Effector CD4-positive, alpha-beta T cell (primary cell): ENCODE measurements at places on chromosomes 2 and 18.

DNA sequence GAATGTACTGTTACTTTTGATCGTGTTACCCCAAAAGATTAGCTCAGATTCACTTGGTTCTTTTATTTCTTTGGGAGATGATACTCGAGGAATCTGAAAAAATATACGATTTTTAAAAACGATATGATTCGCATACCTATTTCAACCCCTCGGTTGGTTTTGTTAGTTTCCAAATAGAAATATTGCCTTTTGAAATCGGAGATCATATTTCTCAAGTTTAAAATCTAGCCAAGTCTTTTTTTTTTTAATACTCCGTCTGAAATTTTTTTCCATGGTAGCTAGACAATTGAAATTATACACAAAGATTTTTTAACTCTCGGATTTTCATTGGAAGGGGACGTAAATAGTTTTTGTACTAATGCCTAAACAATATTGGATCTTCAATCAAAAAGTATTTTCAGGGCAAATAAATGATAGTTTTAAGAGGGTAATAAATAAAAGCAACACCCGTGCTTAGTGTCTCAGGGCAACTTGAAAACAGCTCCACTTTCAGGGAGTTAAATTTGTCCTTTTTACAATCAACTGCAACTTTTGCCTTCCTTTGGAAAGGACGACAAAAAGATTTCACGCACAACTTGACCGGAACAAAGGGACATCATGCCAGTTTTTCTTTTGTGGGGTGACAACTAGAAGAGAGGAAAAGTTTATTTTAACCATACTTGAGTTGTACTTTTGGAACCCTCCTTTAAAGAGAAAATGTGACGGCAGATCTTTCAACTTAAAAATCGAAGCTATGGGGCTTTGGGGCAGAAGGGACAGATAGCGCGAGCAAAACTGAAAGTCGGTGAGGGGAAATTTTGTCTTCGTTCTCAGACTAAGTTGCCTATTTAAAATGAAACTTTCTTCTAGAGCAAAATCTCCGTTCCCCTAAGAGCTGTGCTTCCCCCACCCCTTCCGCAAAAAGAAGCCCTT, 5.8 kb upstream of the ONECUT2 start:
- DNase-seq: no peak

- DNase-seq: no peak
Observed at GRCh38 chr2:120878970-120879369, 143.3 kb downstream of the GLI2 start.

DNA sequence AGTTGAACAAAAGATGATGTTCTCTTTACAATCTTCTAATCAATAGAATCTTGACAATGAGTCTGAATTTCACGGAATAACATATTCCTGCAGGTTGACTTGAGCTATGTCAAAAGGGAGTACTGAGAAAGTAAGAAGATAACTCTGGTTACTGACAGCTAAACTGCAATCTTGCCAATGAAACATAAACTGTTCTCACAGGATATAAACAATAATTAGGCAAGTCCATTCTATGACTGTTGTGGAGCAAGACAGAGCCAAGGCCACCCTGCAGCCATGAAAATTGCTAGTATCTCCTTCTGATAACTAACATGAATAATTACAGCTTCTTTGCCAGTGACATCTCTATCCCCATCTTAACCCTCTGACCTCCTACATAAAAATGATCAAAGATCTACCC, 6.3 kb upstream of the RPRD1A start:
- no peak for DNase-seq

- DNase-seq: no peak
Observed at GRCh38 chr18:48828691-48829442, 121.9 kb downstream of the SMAD7 start.

GRCh38 chr2:240983361-240983995, 14.9 kb upstream of the SNED1 start:
- DNase-seq: no peak

- no peak for DNase-seq
Observed at GRCh38 chr18:58158008-58158407, 114.0 kb downstream of the NEDD4L start.

DNA sequence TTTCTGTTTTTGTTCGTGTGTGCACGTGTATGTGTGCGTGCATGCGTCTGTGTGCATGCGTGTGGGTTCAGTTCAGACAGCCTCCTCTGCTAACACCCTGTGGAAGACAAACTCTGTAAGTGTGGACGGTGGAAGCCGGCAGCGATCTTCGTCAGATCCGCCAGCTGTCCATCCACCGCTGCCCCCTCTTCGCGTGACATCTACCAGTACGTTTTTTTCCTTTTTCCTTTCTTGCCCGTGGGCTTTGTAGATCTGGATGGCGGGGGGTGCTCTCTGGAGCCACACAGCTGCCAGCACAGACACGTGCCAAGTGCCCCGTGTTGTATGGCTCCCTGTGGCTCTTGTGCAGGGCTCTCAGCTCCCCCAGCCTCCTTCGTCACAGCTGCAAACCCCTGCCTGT, 32.3 kb downstream of the ITGB1BP1 start:
- no peak for DNase-seq

GRCh38 chr18:26574958-26575864, 26.9 kb upstream of the KCTD1 start:
- no peak for DNase-seq

DNA sequence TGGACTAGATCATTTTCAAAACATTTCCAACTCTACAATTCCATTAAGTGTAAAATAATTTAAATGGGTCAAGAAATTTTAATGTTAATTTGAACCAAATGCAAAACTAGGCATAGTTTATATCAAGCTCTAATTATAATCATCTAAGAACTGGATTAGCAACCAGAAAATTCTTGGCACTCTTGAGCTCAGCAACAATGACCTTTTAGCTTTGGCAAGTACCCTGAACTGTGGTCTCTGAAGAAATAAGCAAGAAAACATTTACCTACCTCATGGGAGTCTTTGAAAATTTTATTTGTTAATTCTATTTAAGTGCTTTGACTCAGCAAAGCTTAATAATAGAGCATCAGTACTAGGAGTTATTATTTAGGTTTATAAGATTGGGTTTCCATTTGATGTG, 313.2 kb downstream of the SATB2 start:
- DNase-seq: no peak

- no peak for DNase-seq
Observed at GRCh38 chr2:189821953-189822748, 37.9 kb downstream of the PMS1 start.

DNA sequence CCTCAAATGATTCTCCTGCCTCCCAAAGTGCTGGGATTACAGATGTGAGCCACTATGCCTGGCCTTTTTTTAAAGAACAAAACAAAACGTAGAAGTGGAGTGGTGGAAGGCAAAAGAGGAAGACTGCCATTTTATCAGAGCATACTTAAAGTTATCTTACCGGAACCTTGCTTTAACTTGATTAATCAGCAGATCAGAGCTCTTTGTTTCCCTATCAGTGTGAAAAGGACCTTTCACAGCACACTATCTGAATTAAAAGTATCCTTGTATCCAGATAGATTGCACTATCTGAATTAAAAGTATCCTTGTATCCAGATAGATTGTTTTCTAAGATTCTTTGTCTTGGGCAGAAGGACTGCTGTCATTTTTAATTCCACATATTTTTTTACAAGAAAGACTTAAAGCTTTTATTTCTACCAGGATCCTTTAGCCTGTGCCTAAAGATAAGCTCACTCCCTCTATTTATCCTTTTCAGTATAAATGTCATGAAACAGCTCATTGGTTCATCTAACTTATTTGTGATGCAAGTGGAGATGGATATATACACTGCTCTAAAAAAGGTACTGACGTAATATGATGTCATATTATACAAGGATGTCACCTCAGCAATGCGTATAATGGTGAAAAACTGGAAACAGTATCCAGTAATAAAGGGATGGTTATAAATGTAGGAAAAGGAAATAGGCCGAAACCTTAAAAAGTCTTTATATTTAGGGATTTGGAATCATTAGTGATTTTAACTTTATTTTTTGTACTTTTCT, 17.8 kb downstream of the GMCL1 start:
- DNase-seq: no peak

GRCh38 chr2:218995972-218996711, 2.9 kb upstream of the CRYBA2 start:
- DNase-seq: peak; percentile 68

DNA sequence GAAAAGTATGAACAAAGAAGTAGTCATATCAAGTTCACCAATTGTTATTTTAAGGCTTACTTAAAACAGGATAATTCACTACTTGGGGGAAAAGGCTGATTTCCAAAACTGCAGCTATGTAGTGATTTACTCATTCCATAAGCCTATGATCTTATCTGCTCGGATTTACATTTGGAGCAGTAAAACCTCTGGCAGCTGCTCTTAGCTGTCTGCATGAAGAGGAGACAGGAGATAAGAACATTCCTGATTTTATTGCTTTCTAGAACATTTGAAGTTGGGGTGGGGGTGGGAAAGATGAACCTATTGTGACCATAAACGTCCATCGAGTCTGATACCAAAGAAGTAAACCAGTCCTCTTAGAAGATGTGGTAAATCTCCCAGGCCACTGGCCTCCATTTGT, 120.9 kb downstream of the MMADHC start:
- DNase-seq: no peak

- no peak for DNase-seq
Observed at GRCh38 chr2:174449033-174449432, 37.8 kb downstream of the GPR155 start.

DNA sequence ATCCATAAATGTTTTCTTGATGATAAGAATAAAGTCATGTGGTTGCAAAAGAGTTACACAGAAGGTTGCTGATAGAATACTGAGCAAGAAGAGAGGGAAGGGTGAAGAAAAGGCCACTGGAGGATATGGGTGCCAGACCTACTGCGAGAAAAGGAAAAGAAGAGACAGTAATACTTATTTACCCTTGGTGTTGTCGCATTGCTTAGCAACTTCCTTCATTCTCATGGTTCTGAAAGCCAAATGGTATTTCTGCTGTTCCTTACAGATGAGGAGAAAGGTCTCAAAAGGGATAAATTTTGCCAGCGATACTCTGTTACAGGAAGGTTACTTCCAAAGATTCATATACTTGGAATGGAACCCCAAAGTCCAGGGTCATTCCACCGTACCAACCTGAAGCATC, 62.5 kb downstream of the LHCGR start:
- DNase-seq: no peak

DNA sequence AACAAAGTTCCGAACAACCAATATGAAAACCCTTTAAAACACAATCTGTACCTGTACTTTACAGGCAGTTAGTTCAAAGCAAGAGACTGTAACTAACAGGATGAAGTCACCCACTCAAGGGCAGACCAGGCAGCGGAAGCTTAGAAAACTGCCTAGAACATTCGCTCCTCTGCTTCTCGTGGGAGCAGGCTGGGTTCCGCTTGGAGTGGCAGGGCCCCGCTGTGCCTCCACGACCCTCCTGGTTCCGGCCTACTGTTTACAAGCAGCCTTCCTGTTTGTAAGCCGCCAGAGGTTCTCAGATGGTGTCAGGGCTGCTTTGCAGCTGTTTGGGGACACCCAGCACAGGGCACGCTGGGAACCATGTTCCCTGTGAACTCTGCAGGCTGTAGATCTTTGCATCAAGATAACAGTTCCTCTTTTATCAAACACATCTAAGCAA, 31.3 kb downstream of the CIB4 start:
- no peak for DNase-seq

DNA sequence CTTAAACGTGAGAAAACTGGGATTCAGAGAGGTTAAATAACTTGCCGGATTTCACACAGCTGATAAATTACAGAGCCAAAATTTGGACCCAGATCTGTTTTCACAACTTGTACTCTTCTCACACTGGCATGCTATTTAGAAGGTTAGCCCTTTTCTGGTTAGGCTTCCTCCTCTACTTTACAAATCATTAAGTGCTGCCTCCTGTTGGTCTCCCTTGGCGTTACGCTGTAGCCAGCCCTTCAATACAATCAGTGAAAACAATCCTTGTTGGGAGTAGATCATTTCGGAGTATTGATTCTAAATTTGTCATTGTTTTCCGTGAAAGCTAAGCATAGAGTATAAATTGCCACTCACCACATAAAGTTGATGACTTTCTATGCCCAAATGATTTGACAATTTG, 153.5 kb downstream of the ARHGAP15 start:
- DNase-seq: no peak

GRCh38 chr18:1968801-1969498, 602.4 kb downstream of the METTL4 start:
- no peak for DNase-seq

- DNase-seq: no peak
Observed at GRCh38 chr18:73826098-73826497, 321.5 kb downstream of the FBXO15 start.

DNA sequence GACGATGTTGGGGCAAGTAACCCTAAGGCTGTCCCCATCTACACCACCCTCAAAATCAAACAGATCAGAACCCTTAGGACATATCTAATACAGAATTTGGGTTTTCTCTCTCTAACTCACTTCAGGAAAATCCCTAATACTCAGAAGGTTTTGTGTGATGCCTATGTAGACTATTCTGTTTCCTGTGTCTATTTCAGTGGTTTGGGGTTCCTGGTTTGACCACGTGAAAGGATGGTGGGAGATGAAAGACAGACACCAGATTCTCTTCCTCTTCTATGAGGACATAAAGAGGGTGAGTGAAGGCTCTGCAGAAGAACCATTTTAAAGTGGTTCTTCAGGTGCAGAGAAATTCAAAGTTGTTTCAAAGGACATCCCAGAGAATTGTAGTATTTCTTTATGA, 16.3 kb downstream of the SULT1C2 start:
- no peak for DNase-seq

DNA sequence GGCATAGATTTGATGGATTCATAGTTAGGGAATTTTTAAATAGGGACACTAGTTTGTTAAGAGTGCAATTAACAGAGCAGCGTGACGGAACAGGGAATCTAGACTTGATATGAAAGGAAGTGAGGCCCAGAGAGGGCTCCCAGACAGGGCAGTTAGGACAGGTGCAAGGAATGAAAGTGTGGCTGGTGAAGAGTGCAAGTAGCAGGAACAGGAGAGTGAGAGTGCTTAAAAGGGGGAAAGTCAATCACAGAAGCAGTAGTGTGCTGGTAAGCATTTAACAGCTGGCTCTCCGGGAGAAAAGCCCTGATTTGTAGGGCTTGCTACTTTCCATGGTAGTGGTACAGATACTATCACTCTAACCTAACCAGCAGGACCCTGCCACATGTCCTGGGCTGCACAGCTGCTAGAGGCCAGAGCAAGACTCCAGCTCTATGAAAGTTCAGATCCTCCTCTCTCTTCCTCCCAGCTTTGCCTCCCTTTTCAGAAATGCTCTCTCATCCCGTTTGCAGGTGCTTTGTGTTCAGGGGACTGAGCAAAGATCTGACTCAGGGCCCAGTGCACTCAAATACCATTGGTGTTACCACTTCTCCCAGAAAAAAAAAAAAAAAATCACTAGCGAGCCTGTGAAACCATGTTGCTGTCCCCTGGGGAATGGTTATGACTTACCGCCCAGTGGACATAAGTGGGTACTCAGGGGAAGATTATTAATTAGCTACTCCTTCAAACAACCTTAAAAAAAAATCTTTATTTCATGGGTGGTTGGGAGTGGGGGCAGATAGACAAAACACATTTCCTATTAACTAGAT, 18.1 kb upstream of the GCFC2 start:
- no peak for DNase-seq

GRCh38 chr2:125405816-125406215, 1250.1 kb upstream of the GYPC start:
- DNase-seq: no peak

DNA sequence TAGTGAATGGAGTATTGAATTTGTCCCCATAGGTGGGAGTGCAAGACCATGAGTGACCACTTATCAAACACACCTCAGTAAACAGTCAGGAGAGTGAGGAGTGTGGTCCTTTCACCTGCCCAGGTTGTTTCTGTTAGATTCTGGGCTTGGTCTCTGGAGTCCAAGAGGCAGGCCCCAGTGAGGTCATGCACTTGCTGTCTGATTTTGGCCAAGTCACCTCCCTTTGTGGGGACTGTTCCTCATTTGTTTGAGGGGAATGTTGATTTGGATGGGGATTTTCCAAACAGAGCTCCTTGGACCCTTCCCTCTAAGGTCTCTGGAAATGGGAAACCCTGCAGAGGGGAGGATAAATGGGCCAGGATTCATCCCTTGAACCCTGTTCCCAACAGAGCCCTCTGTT, 7.3 kb downstream of the IL1RN start:
- no peak for DNase-seq
